ENCODE measurements at places on chromosomes 3 and 15.

DNA sequence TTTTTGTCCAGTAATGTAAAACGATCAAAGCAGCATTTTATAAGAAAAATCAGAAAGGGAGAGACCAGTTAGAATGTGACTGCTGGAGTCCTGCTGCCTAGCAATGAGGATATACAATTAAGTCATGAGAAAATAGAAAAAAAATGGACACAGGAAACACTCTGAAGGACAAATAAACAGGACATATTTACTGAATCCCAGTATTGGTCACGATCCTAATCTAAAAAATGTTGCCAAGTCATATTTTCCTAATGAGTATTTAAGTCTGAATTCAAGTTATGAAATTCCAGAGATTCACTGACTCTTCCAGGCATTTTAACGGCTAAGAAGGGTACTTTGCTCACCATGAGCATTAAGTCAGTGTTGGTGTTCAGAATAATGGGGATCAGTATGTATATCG, 154.3 kb upstream of the CCDC54 start:
- no peaks in the 10 kb centered on the region for H3K4me1 ChIP-seq
- H3K4me3 ChIP-seq = no peak overlapping the region
- peaks cover 16% of the 10 kb centered on the region for H3K27me3 ChIP-seq
- H3K27ac ChIP-seq = no peak overlapping the region

DNA sequence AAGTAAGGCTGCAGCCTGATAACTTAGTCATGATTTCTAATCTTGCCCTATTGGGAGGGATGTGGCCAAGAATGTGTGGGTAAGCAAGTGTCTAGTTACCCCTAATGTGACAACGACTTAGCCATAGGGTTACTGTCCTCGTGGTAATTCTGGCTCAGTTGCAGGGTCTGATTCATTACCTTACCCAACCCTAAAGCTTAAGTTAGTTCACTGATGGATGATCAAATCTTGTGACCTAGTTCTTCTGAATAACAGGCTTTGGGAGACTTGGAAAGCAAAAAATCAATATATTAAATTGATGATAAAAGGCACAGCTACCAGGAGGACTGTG, 1.6 kb upstream of the INTS14 start:
- peaks cover 3% of the 10 kb centered on the region for H3K36me3 ChIP-seq
- H3K27me3 ChIP-seq = no peaks in the 10 kb centered on the region
- H3K4me3 ChIP-seq = no peak overlapping the region
- H3K27ac ChIP-seq = no peak overlapping the region
- no peak for DNase-seq

DNA sequence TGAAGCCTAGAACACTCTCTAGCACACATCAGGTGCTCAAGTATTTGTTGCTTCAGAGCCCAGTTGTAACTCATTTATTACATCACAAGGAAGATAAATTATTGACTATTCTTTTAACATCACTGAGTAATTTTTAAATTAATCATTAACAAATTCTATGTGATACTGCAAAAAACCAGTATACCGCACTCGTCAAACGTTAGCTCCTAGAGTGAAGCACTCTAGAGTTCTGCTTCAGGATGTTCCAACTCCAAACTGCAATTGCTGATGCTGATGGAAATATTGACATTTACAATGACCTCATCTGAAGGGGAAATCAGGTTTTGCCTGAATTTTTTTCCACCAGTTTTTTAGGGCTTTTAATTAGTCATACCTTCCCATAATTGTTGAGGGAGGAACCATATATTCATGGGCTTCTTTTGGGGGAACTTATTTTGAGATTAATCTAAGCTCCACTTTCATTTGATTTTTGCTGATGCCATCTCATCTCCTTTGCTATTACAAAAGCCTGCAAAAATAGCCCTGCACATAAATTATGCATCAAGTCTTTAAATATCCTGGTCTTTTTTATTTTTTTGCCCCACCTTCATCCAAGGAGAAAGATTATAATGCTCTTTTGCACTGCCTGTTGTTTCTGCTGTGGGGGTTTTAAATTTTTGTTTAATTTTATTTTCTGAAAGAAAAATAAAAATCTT, 123.0 kb upstream of the STAC start:
- no peaks in the 10 kb centered on the region for H3K4me1 ChIP-seq
- no peak overlapping the region for H3K4me3 ChIP-seq
- H3K36me3 ChIP-seq = no peaks in the 10 kb centered on the region
- H3K27me3 ChIP-seq = no peaks in the 10 kb centered on the region
- H3K27ac ChIP-seq = no peak overlapping the region
- DNase-seq = no peak

DNA sequence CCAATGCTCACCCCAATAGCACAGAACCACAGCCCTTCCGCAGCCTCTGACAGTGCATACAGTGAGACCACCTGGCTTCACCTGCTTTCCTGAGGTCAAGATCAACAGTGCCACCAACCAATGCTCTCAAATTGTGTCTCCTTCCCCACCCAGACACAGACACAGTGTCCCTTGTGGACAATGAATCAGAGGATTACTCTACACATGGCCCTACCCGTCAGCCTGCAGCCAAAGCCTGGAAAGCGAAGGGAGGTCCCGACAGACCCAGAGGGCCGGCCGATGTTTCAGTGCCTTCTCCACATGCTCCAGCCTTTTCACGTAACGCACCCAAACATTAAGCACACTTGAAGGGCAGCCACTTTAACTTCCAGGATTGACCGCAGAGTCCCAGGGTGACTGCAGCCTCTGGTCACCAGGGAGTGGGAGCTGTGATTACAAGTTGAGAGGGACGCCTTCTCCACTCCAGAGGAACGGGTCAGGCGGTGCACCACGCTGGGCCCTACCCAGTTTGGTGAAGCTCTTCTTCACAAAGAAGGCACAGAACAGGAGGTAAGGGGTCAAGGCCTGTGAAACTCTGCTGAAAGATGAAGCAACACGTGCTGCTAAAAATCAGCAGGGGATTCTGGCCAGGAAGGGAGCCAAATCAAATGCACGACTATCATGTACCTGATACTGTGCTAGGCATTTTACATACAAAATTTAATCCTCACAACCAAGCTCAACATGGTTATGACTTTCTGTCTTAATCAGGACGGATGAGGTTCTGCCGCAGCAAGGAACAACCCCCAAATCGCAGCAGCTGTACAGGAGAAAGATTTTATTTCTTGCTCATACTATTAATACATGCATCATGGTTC, 17.2 kb downstream of the KLHL25 start:
- no peak overlapping the region for H3K27ac ChIP-seq
- H3K36me3 ChIP-seq = no peaks in the 10 kb centered on the region
- peaks cover 10% of the 10 kb centered on the region for H3K4me1 ChIP-seq
- DNase-seq = no peak
- no peaks in the 10 kb centered on the region for H3K27me3 ChIP-seq

DNA sequence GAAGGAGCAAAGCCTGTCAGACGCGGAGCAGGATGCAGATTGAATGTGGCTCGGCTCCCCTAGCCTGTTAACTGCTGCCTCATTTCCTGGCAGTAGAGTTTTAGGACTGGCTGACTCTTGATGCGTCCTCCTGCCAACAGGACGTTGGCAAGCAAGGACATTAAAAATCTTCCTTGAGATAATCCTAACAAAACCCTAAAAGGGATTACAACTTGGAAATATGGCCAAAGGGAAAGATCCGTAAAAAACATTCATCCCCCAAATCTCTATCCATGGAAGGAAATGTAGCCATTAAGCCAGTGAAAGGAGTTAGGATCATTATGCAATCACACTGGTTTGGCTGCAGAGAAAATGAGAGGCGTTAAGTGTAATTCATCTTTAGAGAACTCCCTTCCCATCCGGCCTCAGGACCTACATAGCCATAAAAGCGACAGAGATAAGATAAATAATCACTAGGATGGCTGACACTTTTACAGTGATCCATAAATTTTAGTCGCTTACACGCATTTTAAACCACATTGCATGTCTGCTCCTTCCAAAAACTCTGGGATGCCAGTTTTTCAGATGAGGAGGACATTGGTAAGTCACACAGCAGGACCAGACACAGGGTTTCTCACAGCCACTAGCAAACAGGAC, 44.5 kb upstream of the C3orf80 start:
- no peaks in the 10 kb centered on the region for H3K36me3 ChIP-seq
- no peak for DNase-seq
- no peaks in the 10 kb centered on the region for H3K4me1 ChIP-seq
- H3K27ac ChIP-seq = no peak overlapping the region
- peaks cover 19% of the 10 kb centered on the region for H3K27me3 ChIP-seq

DNA sequence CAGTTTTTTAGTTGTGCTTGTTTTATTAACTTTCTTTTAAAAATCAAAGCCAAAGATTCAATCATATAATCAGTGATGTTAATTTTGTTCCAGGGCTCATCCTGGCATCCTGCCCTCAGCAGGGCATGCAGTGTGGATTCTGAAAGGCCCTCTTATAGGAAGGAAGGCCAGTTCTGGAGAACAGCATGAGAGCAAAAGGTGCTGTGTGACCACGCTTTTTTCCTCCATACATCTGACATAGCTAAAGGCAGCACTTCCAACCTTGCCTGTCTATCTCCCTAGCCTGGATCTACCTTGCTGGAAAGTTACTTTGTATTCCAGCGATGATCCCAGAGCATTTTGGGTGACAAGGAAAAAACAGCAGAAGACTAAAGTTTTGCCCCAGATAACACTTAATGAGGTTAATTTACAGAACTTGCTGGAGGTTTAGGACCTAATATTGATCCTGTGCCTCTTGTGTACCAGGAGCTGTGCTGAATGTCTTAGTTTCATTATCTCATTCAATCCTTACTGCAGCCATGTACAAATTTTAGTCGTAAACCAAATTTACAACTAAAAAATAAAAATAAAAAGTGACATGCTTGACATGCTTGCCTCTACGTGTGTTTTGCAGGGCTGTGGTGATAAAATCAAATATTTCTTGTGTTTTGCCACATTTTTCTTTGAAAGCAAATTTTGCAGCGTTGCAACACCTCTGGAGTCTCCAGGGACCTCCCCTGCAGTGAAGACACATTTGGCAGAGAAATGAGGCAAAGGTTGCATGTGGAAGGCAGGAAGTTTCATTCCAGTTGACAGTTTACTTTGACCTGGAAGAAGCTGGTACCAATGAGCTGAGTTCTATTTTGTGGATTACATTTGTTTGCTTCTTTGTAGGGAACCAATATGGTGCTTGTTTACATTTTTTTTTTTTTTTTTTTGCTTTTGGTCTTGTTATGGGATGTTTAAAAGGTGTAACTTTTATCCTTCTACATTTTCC, 13.2 kb downstream of the IL1RAP start:
- no peak for DNase-seq
- peaks cover 5% of the 10 kb centered on the region for H3K4me1 ChIP-seq
- no peak overlapping the region for H3K4me3 ChIP-seq

DNA sequence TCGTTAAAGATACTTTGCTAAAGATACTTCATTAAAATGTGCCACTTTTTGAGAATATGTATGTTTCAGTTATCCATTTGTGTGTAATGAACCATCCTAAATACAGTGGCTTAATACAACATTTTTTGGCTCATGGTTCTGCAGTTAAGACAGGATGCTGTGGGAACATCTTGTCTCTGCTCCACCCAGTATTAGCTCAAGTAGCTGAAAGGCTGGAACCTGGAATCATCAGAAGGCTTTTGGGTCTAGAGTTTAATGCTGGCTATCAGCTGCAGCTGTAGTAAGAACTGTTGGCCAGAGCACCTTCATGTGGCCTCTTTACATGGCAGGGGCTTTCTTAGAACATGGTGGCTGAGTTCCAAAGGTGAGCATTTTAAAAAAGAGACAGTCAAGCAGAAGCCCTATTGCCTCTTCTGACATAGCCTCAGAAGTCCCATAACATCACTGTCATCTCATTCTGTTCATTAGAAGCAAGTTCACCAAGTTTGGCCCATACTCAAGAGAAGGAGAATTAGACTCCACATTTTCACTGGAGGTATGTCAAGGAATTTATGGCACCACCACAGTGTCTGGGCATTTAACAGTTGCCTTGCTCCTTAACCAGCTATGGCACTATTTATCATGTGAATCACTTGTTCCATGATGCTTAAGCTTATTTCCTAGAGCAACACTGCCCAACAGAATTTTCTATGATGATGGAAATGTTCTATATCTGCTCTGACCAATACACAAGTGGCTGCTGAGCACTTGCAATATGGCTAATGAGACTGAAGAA, 70.4 kb upstream of the PDZRN3 start:
- H3K4me1 ChIP-seq = no peaks in the 10 kb centered on the region
- no peaks in the 10 kb centered on the region for H3K36me3 ChIP-seq
- H3K27me3 ChIP-seq = no peaks in the 10 kb centered on the region
- no peak for DNase-seq
- no peak overlapping the region for H3K4me3 ChIP-seq
- H3K27ac ChIP-seq = no peak overlapping the region

GRCh38 chr3:157445857-157446256, 9.2 kb downstream of the PTX3 start:
- H3K4me3 ChIP-seq = no peak overlapping the region
- no peaks in the 10 kb centered on the region for H3K27me3 ChIP-seq
- no peaks in the 10 kb centered on the region for H3K36me3 ChIP-seq

- H3K27ac ChIP-seq = no peak overlapping the region
- H3K4me1 ChIP-seq = no peaks in the 10 kb centered on the region
- H3K27me3 ChIP-seq = peaks cover 10% of the 10 kb centered on the region
- no peak for DNase-seq
These were observed 1030.2 kb downstream of the MCTP2 start for GRCh38 chr15:95261546-95261945.

DNA sequence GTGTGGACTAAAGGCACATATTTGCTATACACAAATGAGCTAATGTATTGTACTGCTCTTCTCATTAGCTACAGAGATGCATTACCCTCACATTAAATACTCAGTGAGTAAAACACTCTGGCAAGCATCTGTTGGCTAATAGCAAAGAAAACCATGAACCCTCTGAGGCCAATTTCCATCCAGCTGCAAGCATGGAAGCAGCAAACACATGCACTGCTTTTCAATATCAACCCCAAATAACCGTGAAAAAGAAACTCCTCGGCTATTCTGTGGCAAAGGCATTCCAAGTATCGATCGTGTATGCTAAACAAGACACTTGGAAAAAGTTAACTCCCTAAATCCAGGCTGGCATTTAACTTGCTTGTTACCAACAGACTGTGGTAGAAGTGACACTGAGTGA, 67.0 kb downstream of the PEAK1 start:
- no peaks in the 10 kb centered on the region for H3K27me3 ChIP-seq
- DNase-seq = no peak
- no peak overlapping the region for H3K4me3 ChIP-seq

DNA sequence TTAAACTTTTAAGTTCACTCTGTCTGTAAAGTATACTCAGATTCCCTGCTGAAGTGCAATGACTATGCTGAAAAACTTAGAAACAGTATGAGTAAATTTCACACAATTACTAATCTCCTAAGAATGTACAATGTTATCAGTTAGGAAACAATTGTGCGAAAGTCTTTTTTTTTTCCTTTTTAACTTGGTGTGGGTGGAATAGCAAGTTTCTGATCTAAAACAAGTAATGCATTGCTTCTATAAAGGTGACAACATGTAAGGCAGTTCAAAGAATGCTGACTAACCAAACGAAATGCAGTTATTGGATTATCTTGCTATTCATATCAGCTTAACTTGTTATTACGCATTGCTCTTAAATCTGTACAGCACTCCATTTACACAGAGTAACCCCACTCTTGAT, 19.3 kb upstream of the SLC12A8 start:
- no peak overlapping the region for H3K4me3 ChIP-seq
- H3K4me1 ChIP-seq = peaks cover 13% of the 10 kb centered on the region
- no peak overlapping the region for H3K27ac ChIP-seq
- DNase-seq = no peak
- H3K36me3 ChIP-seq = peaks cover 52% of the 10 kb centered on the region

GRCh38 chr3:135213822-135214221, 418.8 kb downstream of the EPHB1 start:
- no peaks in the 10 kb centered on the region for H3K36me3 ChIP-seq
- no peaks in the 10 kb centered on the region for H3K27me3 ChIP-seq
- H3K4me3 ChIP-seq = no peak overlapping the region
- DNase-seq = no peak
- no peaks in the 10 kb centered on the region for H3K4me1 ChIP-seq

Data from activated CD4-positive, alpha-beta memory T cell treated with anti-CD3 and anti-CD28 coated beads, Interleukin-2, amount 10 ng/mL, durations not matched to agents 7 days and 5 days (primary cell).